Iris pigment epithelial cell (primary cell): ENCODE measurements at places on chromosomes 3 and 15.

- DNase-seq, result peak; percentile 63
Measured at GRCh38 chr3:125240496-125240895, 27.9 kb upstream of the SLC12A8 start.

DNA sequence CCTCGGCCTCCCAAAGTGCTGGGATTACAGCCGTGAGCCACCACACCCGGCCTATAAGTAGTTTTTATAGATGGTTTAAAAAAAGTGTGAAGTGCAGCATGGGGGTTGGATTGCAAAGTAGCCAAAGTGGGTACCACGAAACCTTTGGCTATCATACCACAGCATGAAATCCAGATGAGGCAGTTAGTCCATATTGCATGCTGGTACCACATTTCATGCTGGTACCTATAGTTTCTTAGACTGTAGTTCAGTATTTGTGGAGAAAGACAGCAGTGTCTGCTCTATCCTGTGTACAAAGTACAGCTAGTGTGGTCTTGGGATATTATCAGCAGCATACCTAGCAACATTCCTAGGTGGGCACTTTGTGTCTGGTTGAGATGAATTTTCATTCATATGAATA, 11.8 kb downstream of the ZNF609 start:
- DNase-seq, result no peak

DNA sequence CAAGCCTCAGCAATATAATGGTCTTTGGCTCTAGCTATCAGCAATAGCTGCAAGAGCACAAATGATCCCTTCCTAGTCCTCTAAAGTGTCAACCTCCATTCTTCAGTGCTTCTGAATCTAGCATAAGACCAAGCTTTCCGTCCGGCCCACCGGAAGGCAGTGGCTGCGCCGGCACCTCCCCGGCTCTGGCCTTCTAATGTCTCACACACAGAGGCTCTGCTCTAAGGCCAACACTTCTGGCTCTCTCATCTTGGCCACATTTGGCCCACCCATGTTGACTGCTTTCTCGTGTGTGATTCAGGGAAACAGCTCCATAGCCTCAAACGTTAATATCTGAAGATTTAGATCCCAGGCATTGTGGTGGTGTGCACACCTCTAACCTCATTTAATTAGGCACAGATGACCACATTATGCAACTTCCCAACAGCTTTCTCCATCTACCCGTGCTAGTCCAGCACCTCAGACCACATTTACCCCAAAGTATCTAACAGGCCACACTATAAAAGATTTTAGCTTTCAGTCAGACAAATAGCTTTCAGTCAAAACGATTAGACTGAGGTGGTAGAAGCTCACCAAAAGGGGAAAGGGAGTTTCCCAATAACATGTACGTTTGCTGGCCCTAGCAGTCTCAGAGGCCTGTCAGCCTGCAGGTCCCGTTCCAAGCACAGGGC, 19.3 kb downstream of the SLC51A start:
- no peak for DNase-seq

- DNase-seq, result no peak
Measured at GRCh38 chr3:130702985-130703384, 43.6 kb downstream of the PIK3R4 start.

- DNase-seq, result no peak
Measured at GRCh38 chr15:100727291-100727851, 125.0 kb downstream of the ASB7 start.

DNA sequence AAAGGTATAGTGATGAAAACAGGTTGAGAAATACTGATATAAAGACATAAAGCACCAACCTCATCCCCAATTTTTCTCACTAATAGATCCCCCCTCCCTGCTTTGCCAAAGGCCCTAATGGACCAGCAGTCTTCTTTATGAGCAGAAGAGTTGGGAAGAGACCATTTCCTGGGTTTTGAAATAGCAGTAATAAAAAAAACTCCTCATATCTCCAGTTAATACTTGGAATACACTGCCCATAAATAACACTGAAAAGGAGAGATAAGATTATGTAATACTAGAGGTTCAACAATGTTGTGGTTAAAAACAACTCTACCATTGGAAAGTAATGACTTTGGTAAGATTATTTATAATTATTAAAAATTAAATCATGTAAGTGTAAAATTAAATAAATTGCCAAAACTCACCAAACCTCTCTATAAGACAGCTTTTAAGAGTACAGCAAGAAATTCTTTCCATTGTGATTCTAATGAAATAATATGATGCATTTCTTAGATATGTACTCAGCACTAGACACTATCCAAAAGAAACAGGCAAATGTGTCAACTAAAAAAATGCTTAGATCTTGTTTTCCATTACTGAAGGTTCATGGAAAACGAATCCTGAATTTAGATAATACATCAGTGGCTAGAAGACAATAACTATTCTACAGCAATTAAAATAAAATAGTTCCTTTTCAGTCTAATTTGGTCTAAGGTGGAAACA, 88.2 kb downstream of the FAIM start:
- DNase-seq, result peak; percentile 29

- DNase-seq, result no peak
Measured at GRCh38 chr3:33077976-33078375, 19.0 kb downstream of the GLB1 start.

GRCh38 chr15:92104072-92104471, 250.6 kb downstream of the SLCO3A1 start:
- no peak for DNase-seq

DNA sequence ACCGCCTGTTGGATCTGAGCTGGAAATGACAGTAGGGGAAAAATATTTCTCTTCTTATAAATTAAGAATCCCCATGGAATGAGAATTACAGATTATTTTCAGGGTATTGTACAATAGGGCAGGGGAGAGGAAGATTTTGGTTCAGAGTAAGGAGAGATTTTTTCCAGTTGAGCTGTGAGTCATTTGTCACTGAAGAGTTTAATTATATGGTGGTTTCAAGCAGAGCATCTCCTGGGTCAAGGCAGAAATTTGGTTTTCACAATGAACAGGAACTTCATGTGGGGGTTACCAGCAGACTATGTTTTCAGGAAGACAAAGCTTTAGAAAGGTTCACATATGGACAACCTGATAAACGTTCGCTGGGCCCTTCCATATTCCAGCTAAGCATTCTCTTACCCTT, 182.8 kb upstream of the NR2E3 start:
- no peak for DNase-seq

DNA sequence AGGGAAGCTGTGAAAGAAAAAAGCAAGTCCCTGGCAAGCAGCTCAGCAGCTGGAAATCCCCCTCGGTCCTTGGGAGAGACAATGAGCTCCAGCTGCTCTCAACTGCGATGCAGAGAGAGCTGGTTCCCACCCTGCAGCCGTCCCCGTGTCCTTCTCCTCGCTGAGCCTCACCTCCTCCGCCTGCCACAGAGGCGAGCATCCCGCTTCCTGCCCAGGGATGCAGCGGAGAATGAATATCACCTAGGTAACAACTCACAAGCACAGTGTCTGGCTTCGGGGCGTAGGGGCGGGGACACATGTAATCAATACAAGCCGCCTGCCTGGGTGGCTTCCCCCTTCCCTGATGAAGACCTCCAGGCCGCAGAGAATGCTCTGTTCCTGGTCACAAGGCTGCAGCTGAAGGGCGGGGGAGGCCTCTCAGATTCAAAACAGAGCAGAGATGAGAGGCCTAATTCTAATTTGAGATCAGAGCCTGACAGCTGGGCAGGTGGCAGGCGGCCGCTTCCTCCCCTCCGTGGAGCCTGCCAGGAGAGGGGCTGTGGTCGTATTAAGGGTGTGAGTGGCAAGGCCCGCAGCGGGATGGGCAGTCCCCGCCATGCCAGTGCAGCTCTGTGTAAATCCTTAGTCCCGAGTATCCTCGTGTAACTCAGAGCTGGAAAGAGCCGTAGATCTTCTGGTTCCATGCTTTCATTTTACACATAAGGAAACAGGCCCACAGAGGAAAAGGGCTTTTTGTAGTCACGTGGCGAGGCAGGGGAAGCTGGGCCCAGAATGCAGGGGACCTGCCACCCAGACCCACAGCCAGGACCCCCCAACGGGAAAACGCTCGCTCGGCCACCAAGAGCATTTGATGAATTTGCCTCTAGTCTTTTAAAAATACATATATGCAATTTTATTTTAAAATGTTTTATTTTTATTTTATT, 24.3 kb downstream of the ZDHHC19 start:
- no peak for DNase-seq

DNA sequence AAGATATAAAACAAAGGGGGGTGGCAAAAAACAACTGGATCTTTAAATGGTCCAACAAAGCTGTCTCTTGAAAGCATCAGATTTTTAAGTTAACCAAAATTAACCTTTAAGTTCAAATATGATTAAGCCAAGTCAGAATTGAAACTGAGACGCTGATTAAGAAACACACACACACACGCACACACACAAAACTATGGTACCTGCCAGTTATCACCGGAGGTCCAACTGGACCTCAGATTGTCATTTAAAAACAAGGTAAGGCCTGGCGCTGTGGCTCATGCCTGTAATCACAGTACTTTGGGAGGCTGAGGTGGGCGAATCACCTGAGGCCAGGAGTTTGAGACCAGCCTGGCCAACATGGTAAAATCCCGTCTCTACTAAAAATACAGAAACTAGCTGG, 10.4 kb downstream of the ARF4 start:
- no peak for DNase-seq

DNA sequence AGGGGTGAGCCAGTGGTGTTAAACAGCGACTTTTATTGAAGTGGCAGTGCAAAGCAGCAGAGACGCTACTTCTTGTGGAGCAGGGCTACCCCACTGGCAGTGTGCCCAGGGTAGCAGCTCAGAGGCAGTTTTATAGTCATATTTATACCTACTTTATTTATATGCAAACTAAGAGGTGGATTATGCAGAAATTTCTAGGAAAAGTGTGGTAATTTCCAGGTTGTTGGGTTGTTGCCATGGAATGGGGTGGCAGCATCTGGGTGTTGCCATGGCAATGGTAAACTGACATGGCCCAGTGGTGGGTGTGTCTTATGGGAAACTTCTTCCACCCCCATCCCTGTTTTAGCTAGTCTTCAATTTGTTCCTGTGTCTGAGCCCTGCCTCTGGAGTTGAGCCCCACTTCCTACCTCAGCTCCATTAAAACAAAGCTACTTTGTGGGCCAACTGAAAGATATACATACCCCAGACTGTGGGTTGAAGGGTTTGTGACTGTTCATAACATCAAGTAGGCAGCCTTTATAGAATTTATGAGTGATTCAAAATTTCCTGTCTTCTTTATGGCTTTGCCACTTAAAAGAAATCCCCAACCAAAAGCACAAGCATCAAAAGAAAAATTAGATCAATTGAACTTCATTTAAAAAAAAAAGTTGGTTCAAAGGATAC, 60.3 kb downstream of the EBLN2 start:
- DNase-seq, result no peak
